H7 (cell line): ENCODE measurements at places on chromosomes 4 and X.

DNA sequence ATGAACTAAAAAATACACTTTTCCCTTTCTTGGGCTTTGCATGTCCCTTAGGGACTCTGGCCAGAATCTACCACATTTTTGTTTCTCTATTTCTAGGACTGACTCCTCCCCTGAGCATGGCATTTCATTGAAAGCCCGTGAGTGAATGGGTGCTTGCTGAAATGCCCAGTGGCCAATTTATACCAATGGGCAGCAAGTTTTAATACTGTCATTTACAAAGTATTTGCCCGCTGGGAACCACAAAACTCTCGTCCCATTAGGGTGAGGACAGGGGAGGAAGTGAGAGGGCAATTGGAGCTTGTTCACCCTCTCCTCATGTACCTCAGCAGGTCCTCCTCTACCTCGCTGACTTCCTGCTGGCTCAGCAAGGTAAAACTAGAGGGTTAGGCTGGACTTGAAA, 1.1 kb downstream of the SRPX2 start:
- DNase-seq = no peak

GRCh38 chrX:79081895-79082512, 62.5 kb upstream of the GPR174 start:
- DNase-seq = peak; percentile 32

DNA sequence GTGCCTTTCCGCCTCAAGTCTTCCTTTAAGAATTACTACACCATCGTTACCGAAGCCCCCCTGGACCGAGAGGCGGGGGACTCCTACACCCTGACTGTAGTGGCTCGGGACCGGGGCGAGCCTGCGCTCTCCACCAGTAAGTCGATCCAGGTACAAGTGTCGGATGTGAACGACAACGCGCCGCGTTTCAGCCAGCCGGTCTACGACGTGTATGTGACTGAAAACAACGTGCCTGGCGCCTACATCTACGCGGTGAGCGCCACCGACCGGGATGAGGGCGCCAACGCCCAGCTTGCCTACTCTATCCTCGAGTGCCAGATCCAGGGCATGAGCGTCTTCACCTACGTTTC, 2.2 kb downstream of the PCDH10 start:
- DNase-seq = peak; percentile 60

DNA sequence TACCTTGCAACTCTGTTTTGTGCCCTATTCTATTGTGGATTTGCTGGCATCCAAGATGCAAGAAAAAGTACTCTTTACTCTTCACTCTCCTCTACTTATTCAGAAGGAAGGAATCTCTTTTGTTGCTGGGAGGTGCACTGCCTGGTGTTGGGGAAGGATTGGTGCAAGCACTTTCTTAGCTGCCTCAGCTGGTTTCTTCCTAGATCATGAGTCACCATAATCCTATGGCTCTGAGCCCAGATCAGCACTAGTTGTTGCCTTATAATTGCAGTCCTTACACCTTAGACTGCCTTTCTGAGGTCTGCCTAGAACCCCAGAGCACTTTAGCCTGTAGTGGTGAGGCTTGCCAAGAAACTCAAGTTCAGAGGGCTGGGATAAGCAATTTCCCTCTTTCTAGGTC, 37.0 kb upstream of the CT83 start:
- no peak for DNase-seq

DNA sequence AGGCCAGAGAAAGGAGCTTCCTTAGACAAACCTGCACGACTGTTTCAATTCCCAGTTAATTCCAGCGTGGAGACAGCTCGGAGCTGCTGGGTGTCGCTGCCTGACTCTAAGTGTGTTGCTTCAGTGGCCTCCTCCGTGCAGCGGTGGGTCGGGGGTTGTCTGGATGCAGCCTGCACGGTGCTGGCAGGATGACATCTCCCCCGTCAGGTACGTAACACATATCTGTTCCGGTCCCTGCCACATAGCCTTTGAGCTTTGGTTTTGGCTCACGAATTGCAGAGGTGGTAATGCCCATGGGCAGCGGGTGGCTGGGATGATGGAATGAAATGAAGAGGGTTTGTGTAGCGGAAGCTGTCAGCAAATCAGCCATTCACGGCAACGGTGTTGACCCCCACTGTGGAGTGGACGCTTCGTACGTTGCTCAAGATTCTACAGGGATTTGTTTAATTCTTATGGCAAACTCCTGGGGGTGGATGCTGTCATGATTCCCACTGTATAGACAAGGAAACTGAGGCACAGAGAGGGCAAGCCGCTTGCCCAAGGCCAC, 33.7 kb upstream of the HMX1 start:
- DNase-seq = peak; percentile 34

GRCh38 chr4:164503874-164504273, 250.1 kb upstream of the SMIM31 start:
- DNase-seq = no peak

DNA sequence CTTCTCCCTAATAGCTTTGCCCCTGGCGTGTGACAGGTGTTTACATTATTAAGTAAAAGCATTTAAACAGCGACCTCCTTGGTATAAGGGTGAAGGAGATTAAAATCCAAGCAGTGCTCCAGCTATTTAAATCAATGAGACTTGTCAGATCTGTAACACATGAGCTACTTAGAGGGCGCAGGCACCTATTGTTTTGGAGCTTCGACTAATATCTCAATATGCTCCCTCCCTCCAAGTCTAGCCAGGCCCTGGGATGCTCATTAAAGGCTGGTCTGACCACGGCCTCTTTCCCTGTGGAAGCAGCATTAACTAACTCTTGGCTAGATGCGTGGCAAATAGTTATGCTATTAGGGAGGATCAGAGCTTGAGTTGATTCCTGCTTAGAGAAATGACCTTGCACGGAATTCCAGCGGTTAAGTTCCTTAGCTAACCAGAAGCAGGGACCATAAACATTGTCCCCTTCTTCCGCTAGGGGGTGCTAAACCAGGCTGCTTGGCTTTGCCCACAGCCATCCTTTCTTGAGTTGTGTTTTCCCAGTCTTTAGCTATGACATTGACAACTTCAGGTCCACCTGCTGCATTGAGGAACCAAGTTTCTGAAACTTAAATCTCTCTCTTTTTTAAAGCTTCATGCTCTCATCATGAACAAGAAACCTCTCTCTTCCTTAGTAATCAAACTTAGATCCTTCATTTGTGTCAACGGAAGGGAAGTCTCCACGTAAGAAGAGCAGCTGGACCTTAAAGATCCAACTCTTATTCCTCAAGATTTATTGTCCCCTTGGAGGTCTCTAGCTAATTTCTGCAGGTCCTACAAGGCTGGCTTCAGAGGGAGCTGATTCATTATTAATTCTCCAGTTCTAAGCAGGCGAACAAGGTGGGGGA, 80.7 kb upstream of the IGFBP7 start:
- peak; percentile 56 for DNase-seq
